A549 treated with dexamethasone at 1 μM for 4 hours (cell line): ENCODE measurements at places on chromosomes 7 and 10. TPM values are rescaled to one million over a fixed set of nuclear protein-coding genes. Genes with fewer than 3 reads are reported as not detected.

The SLC39A12 gene
- not detected in 5 replicates for total RNA-seq

The STK31 gene
- 0.59 to 0.90 TPM (median 0.80 TPM) in 5 replicates for total RNA-seq

The GIMAP2 gene
- total RNA-seq = not detected in 5 replicates

The DDX50 gene
- 32.3 to 40.1 TPM (median 36.4 TPM) in 5 replicates for total RNA-seq

The AKR1B1 gene
- total RNA-seq = 2,060 to 2,330 TPM (median 2,276 TPM) in 5 replicates

The ATRNL1 gene
- 0.07 to 0.47 TPM (median 0.25 TPM) in 5 replicates for total RNA-seq

The FKBP9 gene
- total RNA-seq = 87.0 to 109 TPM (median 108 TPM) in 5 replicates

The CYP2C18 gene
- 0.07 to 0.11 TPM (median 0.08 TPM) in 3 of 5 replicates, not detected in the others for total RNA-seq

The PSD gene
- total RNA-seq = 0.11 to 0.68 TPM (median 0.38 TPM) in 5 replicates

The GPRIN2 gene
- 23.8 to 39.9 TPM (median 33.0 TPM) in 5 replicates for total RNA-seq

The TWNK gene
- 35.7 to 40.8 TPM (median 38.8 TPM) in 5 replicates for total RNA-seq

The ANKMY2 gene
- total RNA-seq = 11.7 to 13.6 TPM (median 12.7 TPM) in 5 replicates

The COMTD1 gene
- 28.6 to 56.9 TPM (median 48.9 TPM) in 5 replicates for total RNA-seq

The CALN1 gene
- not detected in 5 replicates for total RNA-seq

The SYNPO2L gene
- total RNA-seq = 0.02 to 0.07 TPM (median 0.02 TPM) in 5 replicates

The FZD8 gene
- 3.0 to 5.3 TPM (median 4.2 TPM) in 5 replicates for total RNA-seq

The SMNDC1 gene
- total RNA-seq = 47.7 to 53.3 TPM (median 52.6 TPM) in 5 replicates

The LBX1 gene
- total RNA-seq = not detected in 5 replicates

The IFRD1 gene
- 27.0 to 30.2 TPM (median 28.6 TPM) in 5 replicates for total RNA-seq

The AGK gene
- total RNA-seq = 26.8 to 33.3 TPM (median 31.8 TPM) in 5 replicates

The ACBD7 gene
- 1.2 to 1.5 TPM (median 1.4 TPM) in 5 replicates for total RNA-seq

The TRPV5 gene
- total RNA-seq = not detected in 5 replicates

The THSD7A gene
- total RNA-seq = 1.8 to 4.0 TPM (median 2.3 TPM) in 5 replicates

The SFTPA1 gene
- total RNA-seq = not detected in 5 replicates

The ENTPD7 gene
- 7.4 to 12.0 TPM (median 10.6 TPM) in 5 replicates for total RNA-seq

The VGF gene
- total RNA-seq = 9.7 to 28.7 TPM (median 20.3 TPM) in 5 replicates

The TACC2 gene
- 69.7 to 92.6 TPM (median 85.6 TPM) in 5 replicates for total RNA-seq

The MAT1A gene
- 0.04 to 0.11 TPM (median 0.04 TPM) in 5 replicates for total RNA-seq

The TEX36 gene
- total RNA-seq = not detected in 5 replicates
